ENCODE measurements at places on chromosomes 12 and 14.

DNA sequence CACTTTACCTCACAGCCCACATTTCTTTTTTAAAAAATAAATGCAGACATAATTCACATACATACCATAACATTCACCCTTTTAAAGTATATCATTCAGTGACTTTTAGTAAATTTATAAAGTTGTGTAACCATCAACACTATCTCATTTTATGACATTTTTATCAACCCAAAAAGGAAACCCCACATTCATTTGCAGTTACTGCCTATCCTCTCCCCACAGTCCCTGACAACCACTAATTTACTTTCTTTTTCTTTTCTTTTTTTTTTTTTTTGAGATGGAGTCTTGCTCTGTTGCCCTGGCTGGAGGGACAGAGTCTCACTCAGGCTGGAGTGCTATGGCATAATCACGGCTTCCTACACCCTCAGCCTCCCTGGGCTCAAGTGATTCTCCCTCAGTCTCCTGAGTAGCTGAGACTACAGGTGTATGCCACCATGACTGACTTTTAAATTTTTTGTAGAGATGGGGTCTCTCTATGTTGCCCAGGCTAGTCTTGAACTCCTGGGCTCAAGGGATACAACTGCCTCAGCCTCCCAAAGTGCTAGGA is 1.5 kb upstream of the EP400 start:
- DNase-seq = no peak

DNA sequence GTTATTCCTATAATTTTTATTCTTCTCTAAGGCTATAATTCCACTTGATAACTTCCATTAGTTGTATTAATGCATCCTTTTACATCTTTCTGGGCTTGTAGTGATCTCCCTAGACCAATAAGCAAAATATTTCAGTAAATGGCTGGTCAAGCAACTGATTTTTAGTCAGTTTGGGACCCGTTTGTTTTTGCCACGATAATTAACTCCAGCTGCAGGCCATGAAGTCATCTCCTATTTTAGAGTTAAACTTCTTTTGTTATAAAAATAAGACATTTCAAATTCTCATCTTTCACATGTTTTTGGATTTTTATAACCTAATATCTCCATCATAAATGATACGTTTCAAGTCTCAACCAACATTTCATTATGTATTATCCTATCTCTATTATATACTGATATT is 49.4 kb downstream of the MAGOHB start:
- no peak for DNase-seq

DNA sequence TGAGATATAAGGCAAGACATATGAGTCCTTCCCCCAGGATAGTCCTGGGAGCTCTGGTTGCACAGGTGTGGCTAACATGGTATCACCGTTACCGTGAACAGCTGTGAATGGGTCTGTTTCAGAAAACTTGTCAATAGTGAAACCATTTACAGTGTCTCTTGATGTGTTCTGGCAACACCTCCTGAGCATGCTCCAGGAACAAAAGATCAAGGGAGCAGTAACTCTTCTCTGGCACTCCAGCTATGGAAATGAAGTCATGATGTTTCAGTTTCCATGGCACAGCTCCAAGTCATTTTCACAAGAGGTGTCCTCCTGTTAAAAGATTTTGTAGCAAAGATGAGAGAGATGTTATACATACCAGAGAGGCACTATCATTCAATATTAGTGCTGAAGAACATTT is 253.7 kb downstream of the SNAPC1 start:
- DNase-seq = peak; percentile 42

- peak; percentile 82 for DNase-seq
These were observed 95.8 kb downstream of the TMTC3 start for GRCh38 chr12:88237954-88238353.

DNA sequence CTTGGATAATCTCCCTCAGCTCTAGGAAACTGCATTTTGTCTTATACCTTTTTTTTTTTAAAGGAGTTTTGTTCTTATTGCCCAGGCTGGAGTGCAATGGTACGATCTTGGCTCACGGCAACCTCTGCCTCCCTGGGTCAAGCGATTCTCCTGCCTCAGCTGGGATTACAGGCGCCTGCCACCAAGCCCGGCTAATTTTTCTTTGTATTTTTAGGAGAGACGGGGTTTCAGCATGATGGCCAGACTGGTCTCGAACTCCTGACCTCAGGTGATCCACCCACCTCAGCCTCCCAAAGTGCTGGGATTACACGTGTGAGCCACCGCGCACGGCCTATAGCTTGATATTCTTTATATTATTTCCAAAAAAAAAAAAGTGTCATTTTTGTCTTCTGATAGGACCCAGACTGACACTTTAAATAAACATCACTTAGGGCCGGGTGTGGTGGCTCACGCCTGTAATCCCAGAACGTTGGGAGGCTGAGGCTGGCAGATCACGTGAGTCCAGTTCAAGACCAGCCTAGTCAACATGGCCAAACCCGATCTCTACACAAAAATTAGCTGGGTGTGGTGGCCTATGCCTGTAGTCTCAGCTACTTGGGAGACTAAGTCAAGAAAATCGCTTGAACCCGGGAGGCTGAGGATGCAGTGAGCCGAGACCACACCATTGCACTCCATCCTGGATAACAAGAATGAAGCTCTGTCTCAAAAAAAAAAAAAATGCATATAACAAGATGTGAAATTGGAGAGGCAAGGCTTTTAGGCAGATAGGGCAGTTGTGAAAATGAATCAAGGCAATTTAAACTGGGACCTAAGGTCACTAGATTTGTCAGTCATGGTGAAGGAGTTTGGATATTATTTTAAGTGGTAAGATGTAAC is 18.4 kb downstream of the SLC2A3 start:
- DNase-seq = no peak

- DNase-seq = no peak
These were observed 6.7 kb upstream of the CLEC7A start for GRCh38 chr12:10136637-10137205.

- peak; percentile 39 for DNase-seq
These were observed 141.3 kb upstream of the PLEKHG7 start for GRCh38 chr12:92561543-92561899.

GRCh38 chr12:102043928-102044327 is 17.9 kb downstream of the WASHC3 start:
- no peak for DNase-seq

- DNase-seq = peak; percentile 88
These were observed 72.6 kb upstream of the NCOR2 start for GRCh38 chr12:124640056-124640455.

- no peak for DNase-seq
These were observed 130.3 kb upstream of the RBM19 start for GRCh38 chr12:114096461-114096860.

- DNase-seq = no peak
These were observed 20.0 kb downstream of the HIP1R start for GRCh38 chr12:122855071-122855829.

- DNase-seq = no peak
These were observed 836.6 kb downstream of the SLC6A15 start for GRCh38 chr12:84075991-84076390.

- peak; percentile 54 for DNase-seq
These were observed at the start of gene SETD3 for GRCh38 chr14:99479906-99480869. TSS of gene SETD3 (minus strand) at chr14:99480859. CDS start at chr14:99465805, 15,054 bp downstream.

DNA sequence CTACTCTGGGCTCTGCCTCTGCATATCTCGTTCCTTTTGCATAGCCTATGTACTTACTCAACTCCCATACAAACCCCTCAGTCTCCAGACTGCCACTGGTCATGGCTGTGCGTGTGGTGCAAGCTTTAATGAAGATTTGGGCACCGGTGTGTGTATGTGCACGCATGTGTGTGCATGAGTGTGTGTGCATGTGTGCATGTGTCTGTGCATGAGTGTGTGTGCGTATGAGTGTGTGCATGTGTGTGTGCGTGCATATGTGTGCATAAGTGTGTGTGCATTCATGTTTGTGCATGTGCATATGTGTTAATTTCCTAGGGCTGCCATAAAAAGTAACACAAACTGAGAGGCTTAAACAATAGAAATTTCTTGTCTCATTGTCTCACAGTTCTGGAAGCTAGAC is 17.1 kb upstream of the TBPL2 start:
- no peak for DNase-seq

GRCh38 chr12:39235990-39236767 is 206.7 kb downstream of the KIF21A start:
- DNase-seq = peak; percentile 53

- DNase-seq = no peak
These were observed 261.7 kb upstream of the FOXN3 start for GRCh38 chr14:89678768-89679167.

DNA sequence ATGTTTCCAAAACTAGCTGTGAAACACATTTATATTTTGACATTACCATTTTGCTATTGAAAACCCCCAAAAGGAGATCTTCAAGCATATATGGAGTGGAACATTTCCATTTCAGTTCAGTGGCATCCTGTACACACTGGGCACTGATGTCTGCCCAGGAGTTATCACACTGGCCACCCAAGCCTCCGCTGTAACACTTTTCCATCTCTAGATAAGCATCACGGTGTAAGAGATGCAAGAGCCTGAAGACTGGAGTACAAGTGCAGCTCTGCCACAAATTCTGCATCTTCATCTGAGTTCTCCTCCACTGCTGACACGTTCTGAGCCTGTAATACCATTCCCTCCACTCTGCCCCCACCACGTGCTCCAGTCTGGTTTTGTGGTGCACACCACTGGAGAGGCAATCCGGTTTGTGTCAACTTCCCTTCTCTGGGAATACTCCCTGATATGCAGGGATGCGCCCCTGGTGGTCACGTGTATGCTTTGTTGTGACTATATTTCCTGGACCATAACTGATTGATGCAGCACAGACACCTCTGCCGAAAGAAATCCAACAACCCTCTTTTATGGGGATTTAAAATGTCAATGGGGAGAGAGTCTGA is 12.7 kb downstream of the SPTLC2 start:
- no peak for DNase-seq

DNA sequence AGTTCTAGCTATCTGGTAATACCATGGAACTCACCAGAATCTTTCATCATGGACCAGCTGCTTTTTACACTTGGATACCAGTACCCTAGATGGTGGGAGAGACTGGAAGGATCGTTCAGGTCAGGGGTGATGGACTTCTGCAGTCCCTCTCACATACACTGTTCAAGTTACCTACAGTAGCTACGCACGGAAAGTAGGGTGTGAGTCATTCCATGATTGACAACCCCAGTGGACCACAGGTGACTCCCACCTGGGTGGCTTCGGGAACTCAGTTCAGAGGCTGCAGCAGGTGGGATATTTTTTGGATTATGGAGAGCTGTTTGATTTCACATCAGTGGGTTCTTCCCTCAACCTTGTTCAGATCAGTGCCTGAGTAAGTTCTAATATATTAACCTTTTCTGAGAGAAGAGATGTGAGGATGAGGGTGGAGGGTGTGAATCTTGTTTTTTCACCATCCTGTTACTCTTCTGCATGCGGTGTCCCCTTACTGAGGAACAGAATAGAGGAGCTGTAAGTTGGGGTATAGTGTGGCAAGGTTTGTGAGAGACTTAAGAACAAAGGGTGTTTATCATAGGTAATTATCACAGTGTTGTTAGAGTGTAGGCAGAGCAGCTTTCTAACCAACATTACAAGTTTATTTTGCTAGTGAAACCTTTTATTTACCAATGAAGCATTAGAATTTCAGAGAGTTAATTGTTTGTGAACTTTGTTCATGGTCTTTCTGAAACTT is 39.6 kb downstream of the PRKCH start:
- DNase-seq = no peak

GRCh38 chr12:118536306-118536906 is 160.1 kb downstream of the SUDS3 start:
- no peak for DNase-seq

GRCh38 chr12:27026257-27026656 is 3.9 kb downstream of the MED21 start:
- no peak for DNase-seq

DNA sequence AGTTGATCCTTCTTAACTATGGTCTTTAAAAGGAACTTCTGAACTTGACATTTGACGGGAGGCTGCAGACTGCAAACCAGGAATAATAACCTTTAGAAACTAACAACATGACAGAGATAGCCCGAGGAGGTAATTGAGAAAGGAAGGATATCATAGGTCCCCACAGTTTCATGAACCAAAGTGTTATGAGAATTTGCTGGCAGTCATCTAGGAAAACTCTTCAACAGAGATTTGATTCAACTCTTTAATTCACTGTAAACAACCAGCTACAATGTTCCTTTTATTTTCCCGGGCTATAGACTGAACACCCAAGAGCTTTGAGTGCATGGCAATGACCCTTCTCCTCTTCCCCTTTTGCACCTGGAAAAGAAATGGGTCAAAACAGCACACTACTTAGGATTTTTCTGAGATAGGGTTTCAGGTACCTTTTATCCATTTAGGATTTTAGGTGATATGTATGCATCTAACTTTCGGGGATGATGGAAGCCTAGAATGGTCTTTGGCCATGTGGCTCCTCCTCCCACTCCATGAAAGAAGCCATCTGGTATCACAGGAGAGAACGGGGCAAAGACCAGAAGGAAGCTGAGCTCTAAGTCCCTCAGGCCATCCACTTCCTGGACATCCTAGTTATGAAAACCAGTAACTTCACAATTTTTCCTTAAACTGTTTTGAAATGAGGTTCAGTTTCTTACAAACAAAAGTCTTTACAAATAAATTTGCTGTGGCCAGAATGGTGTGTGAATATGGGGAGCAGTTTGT is 23.0 kb downstream of the GLT8D2 start:
- DNase-seq = no peak

GRCh38 chr12:96482086-96482485 is 7.3 kb upstream of the CFAP54 start:
- DNase-seq = peak; percentile 23

- DNase-seq = no peak
These were observed 90.2 kb upstream of the TMTC2 start for GRCh38 chr12:82596483-82596882.

GRCh38 chr12:15662983-15663659 is 126.1 kb downstream of the EPS8 start:
- peak; percentile 59 for DNase-seq

GRCh38 chr12:6140651-6141447 is 16.4 kb upstream of the VWF start:
- no peak for DNase-seq

DNA sequence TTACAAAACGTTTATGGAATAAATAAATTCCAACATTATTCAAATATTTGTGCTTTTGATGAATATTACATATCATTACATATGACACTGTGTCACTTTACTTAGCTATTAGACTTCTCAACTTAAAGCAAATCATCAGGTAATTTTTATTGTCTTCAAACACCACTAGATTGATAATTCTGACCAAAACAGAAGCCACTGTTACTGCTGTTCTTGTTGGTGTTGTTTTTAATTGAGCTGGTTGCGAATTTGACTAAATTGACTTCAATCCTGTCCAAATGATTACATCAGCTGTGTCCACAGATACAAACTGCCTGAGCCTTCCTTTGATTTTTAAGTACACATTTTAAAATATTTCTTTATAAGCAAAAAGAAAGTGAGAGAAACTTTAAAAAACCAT is 29.2 kb downstream of the PRKD1 start:
- no peak for DNase-seq

DNA sequence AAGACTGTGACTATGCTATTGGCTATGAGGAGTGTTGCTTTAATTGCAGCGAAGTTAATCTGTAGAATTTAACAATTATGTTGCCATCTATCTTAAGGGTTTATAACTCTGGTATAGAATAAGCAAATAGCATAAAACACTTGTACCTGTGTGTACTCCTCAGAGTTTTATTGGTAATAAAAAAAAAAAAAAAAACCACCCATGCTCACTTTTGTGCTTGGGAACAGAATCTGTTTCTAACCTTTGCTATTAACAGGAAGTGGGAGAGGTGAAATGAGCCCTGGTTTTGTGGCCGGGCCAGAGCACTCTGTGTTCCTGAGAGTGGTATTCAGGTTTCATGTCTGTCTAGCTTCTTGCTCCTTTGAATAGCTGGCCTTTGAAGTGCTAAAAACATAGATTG is 53.1 kb downstream of the PDE3A start:
- no peak for DNase-seq

Data from mammary epithelial cell (primary cell).